ENCODE measurements at places on chromosomes 1 and 21.

GRCh38 chr1:114819869-114820268, 34.8 kb upstream of the SYCP1 start:
- DNase-seq: no peak

DNA sequence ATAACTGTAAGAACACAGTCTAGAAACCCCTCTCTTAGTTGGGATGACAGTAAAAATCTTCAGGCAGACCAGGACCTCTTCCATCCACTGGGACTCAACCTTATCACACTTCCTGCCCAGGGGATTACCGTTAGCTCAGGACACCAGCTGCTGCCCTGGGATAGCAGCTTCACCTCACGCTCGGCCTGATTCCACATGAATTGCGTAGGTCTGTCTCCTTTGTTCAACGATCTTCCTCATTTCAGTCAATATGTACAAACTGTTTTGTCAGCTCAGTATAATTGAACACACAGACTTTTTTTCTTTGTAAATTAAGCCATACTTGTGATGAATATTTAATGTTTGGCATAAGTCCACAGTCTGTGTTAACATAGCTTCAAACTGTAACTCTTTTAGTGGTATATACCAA, 290.4 kb downstream of the GRIK1 start:
- no peak for DNase-seq

DNA sequence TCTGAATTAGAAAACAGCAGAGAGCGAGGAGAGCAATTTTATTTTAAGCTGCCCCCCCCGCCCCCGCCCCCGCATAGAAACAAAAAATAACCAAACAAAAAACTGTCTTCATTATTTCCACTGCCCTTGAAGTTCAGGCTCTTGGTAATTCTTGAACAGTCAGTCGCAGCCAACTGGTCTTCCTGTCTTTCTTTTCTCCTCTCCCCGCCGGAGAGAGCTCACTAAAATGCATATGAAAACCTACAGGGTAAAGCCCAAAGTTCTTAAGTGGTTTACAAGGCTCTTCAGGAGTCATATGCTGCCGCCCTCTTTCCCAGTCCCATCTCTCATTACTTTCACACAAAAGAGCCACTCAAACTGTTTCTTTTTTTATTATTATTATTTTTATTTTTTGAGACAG, 1.1 kb upstream of the ANKRD35 start:
- no peak for DNase-seq

DNA sequence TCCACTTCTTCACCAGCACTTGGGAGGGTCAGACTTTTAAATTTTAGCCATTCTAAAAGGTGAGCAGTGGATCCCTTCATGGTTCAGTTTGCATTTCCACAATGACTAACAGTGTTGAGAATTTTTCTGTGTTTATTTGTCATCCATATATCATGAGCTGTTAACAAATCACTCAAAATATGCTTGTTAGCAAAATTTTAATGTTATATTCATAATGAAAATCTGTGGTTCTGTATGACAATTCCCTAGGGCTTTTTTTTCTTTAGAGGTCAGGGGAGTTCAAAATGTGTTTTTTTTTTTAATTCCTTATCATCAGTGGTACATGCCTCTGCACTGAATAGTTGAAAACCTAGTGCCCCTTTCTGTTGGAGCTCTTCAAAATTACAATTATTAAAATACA, 682.2 kb upstream of the ADGRL2 start:
- no peak for DNase-seq

- DNase-seq: peak; percentile 30
These were observed 137.8 kb downstream of the RWDD3 start for GRCh38 chr1:95371666-95372282.

GRCh38 chr1:61085206-61085982, 3.0 kb downstream of the NFIA start:
- DNase-seq: peak; percentile 59

GRCh38 chr1:10519016-10519417, 44.3 kb downstream of the PEX14 start:
- peak; percentile 87 for DNase-seq

- no peak for DNase-seq
These were observed 6.8 kb upstream of the COL6A2 start for GRCh38 chr21:46091118-46091517.

DNA sequence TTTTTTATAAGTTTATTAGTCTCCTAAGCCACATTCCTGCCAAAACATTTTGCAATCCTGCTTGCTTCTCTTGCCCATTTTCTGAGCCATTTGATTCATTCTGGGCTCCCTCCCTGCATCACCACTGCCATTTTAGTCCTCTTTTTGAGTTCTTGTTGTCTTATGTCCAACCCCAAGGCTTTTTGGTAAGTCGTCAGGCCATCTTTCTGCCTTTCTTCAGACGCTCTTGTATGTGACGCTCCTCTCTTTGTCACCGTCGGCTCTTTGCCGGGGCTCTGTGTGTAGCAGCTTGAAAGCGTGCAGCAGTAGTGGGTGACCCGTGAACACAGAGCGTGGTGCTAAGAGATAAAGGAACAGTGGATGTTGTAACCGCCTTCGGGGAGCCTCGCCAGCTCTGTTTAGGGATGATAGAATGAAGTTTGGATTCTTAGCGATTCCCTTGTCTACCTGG, 14.6 kb downstream of the HUNK start:
- DNase-seq: no peak

- no peak for DNase-seq
These were observed 6.2 kb downstream of the FNDC5 start for GRCh38 chr1:32864375-32865019.

DNA sequence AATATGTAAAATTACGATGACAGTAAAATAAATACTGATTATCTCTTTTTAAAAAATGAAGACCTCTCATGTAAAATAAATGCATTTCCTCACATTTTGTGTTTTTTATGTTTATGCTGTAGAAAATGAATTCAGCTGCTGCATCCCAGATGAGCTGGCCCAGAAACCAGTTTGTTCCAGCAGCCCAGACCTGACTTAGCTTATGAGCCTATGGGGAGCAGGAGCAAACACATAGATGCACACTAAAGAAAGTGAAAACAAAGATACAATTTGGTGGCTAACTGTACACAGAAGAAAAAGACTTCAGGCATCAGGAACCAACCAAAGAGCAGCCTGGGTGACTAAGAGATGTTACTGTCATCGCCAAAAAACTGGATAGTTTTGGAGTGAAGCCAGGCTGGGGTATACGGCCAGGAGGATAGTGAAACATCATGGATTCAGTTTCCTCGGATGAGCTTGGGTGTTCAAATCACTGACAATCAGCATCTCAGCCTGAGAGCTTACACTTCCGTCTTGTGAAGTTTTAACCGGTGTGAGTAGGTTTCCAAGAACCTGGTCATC, 113.9 kb upstream of the BACE2 start:
- no peak for DNase-seq

DNA sequence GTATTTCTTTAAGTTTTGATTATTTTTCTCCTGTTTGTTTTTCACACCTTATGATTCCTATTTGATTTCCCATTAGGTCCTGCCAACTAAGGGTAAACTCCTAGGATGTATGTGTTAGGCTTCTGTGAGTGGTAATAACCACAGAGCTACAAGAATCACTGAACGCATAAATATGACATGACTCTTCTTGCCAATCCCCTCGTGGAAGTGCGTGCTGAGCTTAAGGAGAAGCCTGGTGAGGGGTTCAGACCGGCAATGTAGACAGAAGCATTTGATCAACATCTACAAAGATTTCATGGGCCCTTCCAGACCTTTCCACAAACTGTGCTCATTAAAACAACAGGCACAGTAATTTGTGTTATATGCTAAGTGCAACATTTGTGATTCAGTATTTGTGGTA, 273.8 kb upstream of the SNX7 start:
- no peak for DNase-seq

DNA sequence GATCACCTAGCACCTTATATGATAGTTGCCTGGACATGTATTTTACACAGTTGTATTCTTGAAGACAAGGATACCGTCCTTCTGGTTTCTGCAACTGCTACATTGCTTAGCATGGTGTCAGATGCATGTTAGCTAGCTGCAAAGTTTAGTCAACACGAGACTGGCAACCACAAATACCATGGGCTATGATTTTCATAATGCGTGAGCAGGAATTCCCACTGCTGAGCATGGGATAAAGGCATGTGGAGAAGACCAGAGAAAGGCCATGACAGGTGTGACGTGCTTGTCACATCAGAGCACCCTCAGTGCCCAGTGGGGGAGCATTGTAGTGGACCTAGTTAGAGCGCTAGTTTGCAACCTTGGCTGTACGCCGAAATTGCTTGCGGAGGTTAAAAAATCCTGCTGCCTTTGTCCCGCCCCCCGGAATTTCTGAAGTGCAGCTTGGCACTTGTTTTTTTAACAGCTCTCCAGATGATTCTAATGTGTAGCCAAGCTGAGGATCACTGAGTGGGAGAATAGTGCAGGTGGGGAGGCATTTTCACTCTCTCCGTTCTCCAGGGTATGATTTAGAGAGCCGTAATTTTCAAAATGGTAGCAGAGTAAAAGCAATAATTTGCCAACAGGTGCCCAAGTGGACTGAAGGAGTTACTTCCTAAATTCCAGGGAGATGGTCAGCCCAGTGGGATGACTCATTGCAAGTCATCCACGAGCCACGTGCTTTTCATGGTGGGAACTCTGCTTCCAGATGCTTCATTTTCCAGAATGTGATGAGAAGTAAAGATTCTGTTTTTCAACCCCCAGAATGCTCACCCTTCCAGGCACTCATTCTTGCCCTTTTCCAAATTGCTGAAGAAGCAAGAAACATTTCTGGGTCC, 81.0 kb downstream of the CNIH3 start:
- DNase-seq: peak; percentile 61

GRCh38 chr21:36551731-36552433, 72.0 kb upstream of the CLDN14 start:
- DNase-seq: peak; percentile 49

GRCh38 chr21:35404247-35404646, 355.1 kb upstream of the RUNX1 start:
- DNase-seq: peak; percentile 52

All from DMS79 treated with DMSO at 0.1 percent for 48 hours (cell line).